Calu3 (cell line): ENCODE measurements at places on chromosomes 7 and 10.

GRCh38 chr10:118173296-118173695, 126.6 kb upstream of the RAB11FIP2 start:
- DNase-seq, result no peak

DNA sequence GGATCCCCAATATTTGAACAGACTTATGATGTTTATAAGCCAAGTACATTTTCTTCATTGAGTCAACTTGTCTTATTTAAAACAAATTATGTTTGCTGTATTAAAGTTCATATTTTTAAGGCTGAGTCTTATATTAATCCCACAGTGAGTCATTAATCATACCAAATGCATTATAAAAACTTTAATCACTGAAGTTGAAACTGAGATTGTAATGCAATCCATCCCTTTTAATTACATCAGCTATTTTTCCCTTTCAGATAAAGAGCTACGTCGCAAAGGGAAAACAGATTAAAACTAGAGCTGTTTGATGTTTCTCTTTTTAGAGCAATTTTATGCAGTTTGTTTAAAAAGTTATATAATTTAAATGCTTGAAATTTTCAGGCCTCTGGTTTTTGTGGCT, 183.0 kb downstream of the ARID5B start:
- DNase-seq, result no peak

- no peak for DNase-seq
Measured at GRCh38 chr7:44111761-44112160, 7.6 kb downstream of the AEBP1 start.

GRCh38 chr7:146764458-146764857, 647.9 kb downstream of the CNTNAP2 start:
- no peak for DNase-seq

- no peak for DNase-seq
Measured at GRCh38 chr10:86304436-86304835, 62.2 kb downstream of the GRID1 start.
